NCI-H1105 treated with DMSO at 0.1 percent for 48 hours (cell line): ENCODE measurements at places on chromosomes 4 and X.

DNA sequence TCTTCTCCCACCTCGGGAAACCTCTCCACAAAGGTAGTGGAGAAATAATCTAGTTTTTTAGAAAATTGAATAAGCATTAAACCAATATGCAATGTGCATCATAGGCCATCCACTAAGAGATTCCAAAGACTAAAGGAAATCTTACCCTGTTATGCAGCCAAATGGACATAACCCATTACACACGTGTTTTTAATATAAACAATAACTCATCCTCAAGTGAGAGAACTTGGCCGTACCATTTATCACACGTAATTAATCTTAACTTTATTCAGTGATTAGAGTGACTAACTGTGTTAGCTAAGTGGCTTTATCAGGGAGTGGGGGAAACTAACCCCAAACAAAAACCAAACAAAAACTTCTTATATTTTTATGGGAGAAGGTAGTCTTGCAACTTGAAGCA, 57.8 kb downstream of the AFM start:
- no peak for DNase-seq

- no peak for DNase-seq
These were observed 58.9 kb upstream of the SPP1 start for GRCh38 chr4:87916626-87917025.

DNA sequence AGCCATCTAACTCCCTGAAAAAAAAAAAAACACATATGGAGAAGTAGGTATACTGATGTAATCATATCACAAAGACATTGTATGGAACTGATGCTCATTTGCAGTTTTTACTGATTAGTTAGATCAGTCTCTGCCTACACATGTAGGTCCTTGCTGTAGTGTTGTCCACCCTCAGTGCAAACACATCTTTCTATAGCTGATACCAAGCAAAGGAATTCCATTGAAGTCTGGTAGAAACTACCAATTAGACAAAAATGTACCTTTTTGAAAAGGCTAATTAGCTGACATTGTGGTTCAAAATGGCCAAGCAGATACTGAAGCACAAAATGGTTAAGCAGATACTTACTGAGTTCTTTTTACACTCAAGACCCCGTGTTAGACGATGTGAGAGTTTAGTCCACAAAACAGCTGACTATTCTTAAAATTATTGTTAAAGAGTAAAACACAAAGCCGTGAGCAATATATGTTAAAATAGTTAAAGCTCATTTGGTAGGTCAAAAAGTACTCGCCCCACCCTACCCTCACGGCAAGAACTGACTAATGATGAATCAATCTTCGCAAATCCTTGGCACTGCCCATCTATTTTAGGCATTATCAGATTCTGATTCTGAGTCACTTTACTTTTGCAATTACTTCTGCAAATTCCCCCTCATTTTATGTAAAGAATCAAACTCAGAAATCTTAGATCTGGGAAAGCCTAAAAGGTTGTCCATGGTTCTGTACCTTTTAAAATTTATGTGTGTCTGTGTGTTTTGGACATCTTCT, 40.4 kb downstream of the COL4A6 start:
- no peak for DNase-seq

DNA sequence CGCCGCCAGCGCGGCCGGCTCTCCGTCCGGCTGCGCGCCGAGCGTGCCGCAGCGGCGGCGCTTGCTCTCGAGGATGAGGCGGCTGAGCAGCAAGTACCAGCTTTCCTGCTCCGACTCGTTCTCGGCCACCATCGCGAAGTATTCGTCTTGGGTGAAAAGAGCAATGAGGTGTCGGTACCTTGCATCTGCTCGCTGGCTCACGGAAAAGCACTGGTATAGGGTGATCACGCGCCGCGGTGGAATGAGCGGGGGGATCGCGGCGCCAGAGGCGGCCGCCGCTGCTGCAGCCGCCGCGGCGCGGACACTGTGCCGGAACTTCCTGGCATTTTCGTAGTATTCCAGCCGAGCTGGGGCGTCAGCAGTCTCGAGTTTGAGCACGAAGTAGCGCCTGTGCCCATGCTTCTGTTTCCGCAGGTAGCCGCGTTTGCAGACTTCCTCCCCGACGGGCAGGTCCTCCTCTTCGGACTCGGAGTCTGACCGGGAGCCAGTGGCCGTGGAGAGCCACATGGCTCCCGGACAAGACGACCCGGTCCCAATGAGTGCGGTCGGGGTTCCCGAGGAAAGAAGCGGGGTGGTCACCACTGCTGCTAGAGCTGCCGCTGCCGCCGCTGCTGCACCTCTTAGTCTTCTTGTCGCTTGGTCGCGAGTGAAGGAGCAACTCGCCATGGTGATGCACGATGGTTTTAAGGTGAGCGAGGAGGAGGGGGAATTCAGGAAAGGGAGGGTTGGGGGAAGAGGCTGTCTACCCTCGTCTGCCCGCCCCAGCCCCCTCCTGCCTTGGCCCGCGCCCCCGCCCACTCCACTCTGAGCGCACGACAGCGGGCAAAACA, 469 bp downstream of the IRS4 start:
- DNase-seq: peak; percentile 23

DNA sequence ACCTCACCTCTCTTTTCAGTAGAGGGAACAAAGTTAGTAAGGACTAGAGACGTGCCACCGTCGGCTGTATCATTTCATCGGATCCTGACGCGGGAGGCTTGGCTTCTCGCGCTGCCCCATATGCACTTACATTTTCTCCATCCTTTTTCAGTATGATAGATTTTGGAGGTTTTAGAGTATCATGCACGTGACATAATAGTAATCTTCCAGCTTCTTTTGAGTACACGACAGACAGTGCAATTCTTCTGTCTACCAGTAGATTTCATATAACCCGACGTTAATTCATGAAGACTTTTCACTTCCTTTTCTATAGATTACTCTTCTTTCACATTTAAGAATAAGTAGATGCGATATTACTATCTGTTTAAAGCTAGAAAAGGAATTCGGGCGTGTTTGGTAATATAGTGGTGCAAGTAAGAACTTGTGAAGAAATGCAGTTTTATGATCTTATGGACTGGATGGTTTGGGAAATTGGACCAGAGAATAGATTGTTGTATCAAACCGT, 1.0 kb downstream of the CDS1 start:
- peak; percentile 8 for DNase-seq

DNA sequence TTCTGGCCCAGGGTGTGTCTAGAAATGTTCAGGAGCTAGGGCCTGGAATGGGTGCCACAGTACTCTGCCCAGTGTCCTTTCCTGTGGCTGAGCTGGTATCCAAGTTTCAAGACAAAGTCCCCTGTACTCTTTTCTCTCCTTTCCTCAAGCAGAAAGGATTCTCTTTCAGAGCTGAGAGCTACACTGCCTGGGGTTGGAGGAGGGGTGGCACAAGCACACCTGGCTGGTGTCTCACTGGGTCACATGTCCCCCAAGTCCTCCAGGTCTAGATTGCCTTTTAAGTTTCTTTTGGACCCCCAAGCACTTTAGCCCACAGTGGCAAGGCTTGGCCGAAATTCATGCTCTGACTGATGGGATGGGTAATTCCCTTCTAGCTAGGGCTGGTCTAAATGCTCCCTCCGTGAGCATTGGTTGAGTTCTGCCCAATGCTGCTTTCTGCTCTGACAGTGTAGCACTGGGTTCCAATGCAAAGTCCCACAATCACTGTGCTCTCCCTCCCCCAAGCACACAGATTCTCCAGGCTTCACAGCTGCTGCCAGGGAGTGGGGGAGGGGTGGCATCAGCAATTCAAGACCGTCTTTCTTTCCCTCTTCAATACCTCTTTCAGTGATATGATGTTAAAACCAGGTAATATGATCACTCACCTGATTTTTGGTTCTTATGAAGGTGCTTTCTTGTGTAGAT, 47.8 kb downstream of the BEX3 start:
- no peak for DNase-seq

GRCh38 chr4:169142906-169143305, 127.8 kb downstream of the SH3RF1 start:
- DNase-seq: no peak

GRCh38 chr4:38163216-38164006, 203.2 kb downstream of the PTTG2 start:
- DNase-seq: no peak

GRCh38 chr4:168221301-168221700, 97.3 kb downstream of the DDX60 start:
- DNase-seq: peak; percentile 38

DNA sequence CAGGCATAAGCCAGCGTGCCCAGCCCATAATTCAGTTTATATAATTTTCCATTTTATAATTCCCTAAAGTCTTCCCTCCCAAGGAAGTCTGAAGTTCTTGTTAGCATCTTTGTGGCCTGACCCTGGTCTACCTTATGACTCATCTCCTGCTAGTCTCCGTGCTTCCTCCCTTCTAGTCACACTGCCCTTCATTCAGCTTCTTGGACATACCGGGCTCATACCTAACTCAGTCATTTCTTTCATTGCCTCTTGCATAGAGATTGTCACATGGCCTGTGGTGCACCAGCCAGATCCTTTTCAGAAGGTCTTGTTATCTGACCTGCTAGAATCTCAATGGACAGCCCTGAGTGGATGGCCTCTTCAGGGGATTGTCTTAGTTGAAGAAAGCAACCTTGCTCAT, 22.8 kb upstream of the MAML3 start:
- no peak for DNase-seq

GRCh38 chrX:1673337-1673736, 58.5 kb downstream of the ASMT start:
- no peak for DNase-seq

DNA sequence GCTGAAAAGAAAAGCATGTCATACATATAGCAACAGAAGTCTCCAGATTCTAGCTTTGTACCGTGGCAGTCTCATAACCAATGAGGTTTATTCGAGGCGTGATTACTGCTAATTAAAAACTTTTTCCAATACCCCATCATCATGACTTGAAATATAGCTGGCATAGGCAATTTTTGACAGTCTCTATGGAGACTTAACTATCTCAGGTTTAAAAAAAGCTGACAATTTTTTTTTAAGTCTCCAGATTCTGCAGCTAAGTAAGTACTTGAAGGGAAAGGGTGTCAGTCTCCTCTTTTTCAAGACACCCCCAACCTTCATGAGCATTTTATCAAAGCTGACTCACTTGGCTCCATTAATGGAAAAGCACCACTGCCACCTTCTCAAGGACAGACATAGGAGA, 126.3 kb upstream of the RXFP1 start:
- DNase-seq: no peak

- DNase-seq: no peak
These were observed 198.6 kb upstream of the S100G start for GRCh38 chrX:16451334-16451733.

GRCh38 chr4:1583051-1583785, 100.9 kb downstream of the FAM53A start:
- no peak for DNase-seq

DNA sequence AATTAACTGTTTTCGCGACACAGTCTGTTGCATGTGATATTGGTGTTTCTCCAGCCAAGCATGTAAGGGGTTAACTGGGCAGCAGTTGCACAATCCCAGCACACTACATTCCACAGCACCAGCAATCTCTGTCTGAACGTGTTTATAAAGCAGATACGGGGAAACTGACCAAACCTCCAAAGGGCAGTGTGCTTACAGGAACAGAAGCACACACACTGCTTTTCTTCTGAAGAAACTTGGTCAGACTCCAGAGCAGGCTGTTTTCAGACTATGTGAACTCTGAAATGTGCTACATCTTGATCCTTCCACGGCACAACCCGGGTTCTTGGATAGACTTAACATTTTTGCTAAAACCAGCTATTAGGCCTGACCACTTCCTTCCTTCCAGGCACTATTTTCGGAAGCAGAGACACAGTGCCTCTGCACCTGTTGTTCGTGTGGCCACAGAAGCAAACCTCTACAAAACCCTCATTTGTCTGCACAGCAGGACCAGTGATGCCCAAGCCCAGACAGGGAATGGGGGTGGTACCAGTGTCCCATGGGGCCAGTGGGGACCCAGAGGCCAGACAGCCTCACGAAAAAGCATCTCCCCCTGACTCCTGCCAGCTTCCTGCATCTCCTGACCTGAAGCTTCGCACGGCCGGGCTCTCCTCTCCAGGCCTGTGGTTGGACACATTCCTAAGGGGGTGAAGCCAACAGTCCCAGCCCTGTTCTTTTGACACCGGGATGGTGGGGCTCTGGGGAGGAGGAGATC, 90.1 kb downstream of the IRF2 start:
- DNase-seq: no peak

DNA sequence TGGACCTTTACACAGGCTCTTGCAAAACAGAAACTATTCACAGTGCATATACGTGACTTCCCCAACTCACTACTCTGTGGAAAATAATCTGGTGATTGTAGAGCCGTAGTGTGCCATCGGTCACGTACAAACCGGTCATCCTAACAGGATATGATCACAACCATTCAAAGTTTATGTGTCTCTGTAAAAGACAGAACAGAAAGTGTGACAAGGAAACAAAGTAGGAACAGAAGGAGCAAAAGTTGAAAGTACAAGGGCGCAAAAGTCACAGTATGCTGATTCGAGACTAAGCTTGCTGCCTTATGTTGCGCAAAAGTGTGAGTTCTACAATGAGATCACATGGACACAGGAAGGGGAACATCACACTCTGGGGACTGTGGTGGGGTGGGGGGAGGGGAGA, 18.6 kb downstream of the MEPE start:
- DNase-seq: no peak

GRCh38 chr4:128159967-128160366, 98.9 kb downstream of the LARP1B start:
- DNase-seq: no peak

GRCh38 chr4:52076731-52077130, 25.6 kb downstream of the SPATA18 start:
- no peak for DNase-seq

GRCh38 chr4:181007751-181008150, 1235.5 kb upstream of the TENM3 start:
- no peak for DNase-seq

- DNase-seq: no peak
These were observed 106.0 kb upstream of the NKX1-1 start for GRCh38 chr4:1512051-1512737.

DNA sequence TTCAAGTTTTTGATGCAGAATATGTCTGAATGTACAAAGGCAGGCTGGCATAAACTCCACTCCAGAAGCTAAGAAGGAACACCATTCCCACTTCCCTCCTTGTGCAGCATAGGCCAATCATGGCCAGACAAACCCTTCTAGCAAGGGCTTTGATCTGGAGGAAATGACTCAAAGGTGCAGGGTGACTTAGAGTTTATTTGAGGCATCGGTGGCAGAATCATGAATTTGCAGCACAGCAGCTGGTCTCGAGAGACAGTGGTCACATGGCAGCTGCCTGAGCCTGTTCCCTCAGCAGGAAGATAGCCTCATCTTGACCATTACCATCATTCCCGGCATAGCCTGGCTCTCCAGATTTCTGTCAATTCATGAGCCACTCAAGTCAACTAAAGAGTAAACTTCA, 154.5 kb downstream of the ATP10D start:
- DNase-seq: no peak

GRCh38 chrX:103806862-103807474, 25.1 kb downstream of the RAB9B start:
- no peak for DNase-seq

GRCh38 chr4:157600583-157600982, 380.1 kb downstream of the GRIA2 start:
- DNase-seq: no peak
